Effector memory CD4-positive, alpha-beta T cell (primary cell): ENCODE measurements at places on chromosomes 2 and 18.

- H3K27me3 ChIP-seq: no peaks in the 10 kb centered on the region
- no peak overlapping the region for H3K4me3 ChIP-seq
- no peaks in the 10 kb centered on the region for H3K36me3 ChIP-seq
- H3K4me1 ChIP-seq: no peaks in the 10 kb centered on the region
- no peak overlapping the region for H3K27ac ChIP-seq
Measured at GRCh38 chr2:226037526-226037925, 638.0 kb downstream of the NYAP2 start.

- H3K4me1 ChIP-seq: no peaks in the 10 kb centered on the region
- DNase-seq: no peak
- no peak overlapping the region for H3K4me3 ChIP-seq
- no peak overlapping the region for H3K27ac ChIP-seq
Measured at GRCh38 chr2:14016289-14016955, 616.1 kb upstream of the LRATD1 start.

GRCh38 chr2:239440511-239440959 is 39.7 kb upstream of the HDAC4 start:
- H3K4me3 ChIP-seq: no peak overlapping the region
- no peak overlapping the region for H3K27ac ChIP-seq
- peaks cover 7% of the 10 kb centered on the region for H3K27me3 ChIP-seq
- peaks cover 10% of the 10 kb centered on the region for H3K4me1 ChIP-seq

GRCh38 chr18:59783138-59783537 is 85.9 kb upstream of the CCBE1 start:
- no peak overlapping the region for H3K27ac ChIP-seq
- H3K27me3 ChIP-seq: no peaks in the 10 kb centered on the region
- no peaks in the 10 kb centered on the region for H3K36me3 ChIP-seq
- no peaks in the 10 kb centered on the region for H3K4me1 ChIP-seq

DNA sequence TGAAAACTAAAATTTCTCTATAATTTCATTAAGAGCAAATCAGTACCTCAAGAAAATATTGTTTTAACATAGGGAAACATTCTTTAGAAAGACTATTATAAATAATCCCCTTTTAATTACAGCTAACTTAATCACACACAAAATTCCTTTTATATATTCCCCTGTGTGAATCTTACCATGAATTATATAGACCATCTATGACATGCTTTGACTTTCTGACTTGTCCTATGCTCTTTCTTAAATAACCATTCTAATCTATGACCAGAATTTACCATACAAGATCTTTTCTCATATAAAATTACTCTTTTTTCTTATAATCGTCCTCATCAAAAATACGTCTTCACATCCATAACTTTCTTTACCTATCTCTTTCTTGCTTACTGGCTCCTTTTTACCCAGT is 824.2 kb upstream of the FAM98A start:
- H3K36me3 ChIP-seq: no peaks in the 10 kb centered on the region
- no peak for DNase-seq
- no peak overlapping the region for H3K4me3 ChIP-seq
- no peaks in the 10 kb centered on the region for H3K4me1 ChIP-seq
- H3K27me3 ChIP-seq: no peaks in the 10 kb centered on the region
- H3K27ac ChIP-seq: no peak overlapping the region

GRCh38 chr2:981759-982158 is 31.1 kb downstream of the SNTG2 start:
- H3K27ac ChIP-seq: no peak overlapping the region
- H3K4me1 ChIP-seq: no peaks in the 10 kb centered on the region
- no peak for DNase-seq
- H3K27me3 ChIP-seq: no peaks in the 10 kb centered on the region
- no peak overlapping the region for H3K4me3 ChIP-seq
